Vagina (tissue), 2 donors: ENCODE measurements at places on chromosomes 5 and 9.

GRCh38 chr5:171667341-171668096 is 118.1 kb upstream of the SMIM23 start:
- peak overlapping the region; percentile 11 for H3K4me3 ChIP-seq
- H3K36me3 ChIP-seq, result no peaks in the 10 kb centered on the region
- peak overlapping the region; percentile 13 for H3K27ac ChIP-seq
- no peaks in the 10 kb centered on the region for H3K27me3 ChIP-seq

DNA sequence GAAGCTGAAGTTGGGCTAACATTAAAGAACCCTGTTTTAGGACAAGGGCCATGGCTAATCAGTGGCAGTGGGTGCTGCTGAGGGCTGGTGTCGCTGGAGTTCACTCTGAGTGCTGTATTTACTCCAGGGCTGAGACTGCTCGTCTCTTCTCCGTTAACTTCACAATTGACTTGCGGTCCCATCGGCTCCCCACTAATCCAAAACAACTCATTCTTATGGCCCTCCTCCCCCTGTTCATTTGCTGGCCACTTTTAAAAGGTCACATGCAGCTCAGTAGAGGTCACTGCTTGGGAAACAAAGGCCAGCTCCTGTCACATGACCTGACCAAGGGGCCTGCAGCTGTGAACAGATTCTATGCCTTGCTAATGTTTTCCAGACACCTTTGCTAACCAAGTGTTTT is 38.4 kb downstream of the PTCH1 start:
- H3K27ac ChIP-seq, result no peak overlapping the region
- H3K27me3 ChIP-seq, result no peaks in the 10 kb centered on the region
- no peak for DNase-seq
- no peak overlapping the region for H3K4me3 ChIP-seq

GRCh38 chr5:136191304-136192014 is 1.5 kb downstream of the SMIM32 start:
- peaks cover 16% of the 10 kb centered on the region for H3K36me3 ChIP-seq
- no peaks in the 10 kb centered on the region for H3K27me3 ChIP-seq
- peak; percentile 87 for DNase-seq
- H3K4me1 ChIP-seq, result peaks cover 28% of the 10 kb centered on the region
- H3K27ac ChIP-seq, result no peak overlapping the region
- peak overlapping the region; percentile 29 for H3K4me3 ChIP-seq

- H3K27ac ChIP-seq, result no peak overlapping the region
- peaks cover 42% of the 10 kb centered on the region for H3K4me1 ChIP-seq
- H3K27me3 ChIP-seq, result no peaks in the 10 kb centered on the region
- DNase-seq, result no peak
- H3K4me3 ChIP-seq, result no peak overlapping the region
- H3K36me3 ChIP-seq, result no peaks in the 10 kb centered on the region
Observed at GRCh38 chr5:150595466-150596031, 44.9 kb upstream of the SYNPO start.

GRCh38 chr9:135035781-135036760 is 51.4 kb upstream of the OLFM1 start:
- H3K27me3 ChIP-seq, result no peaks in the 10 kb centered on the region
- no peak for DNase-seq
- no peaks in the 10 kb centered on the region for H3K36me3 ChIP-seq

- no peak for DNase-seq
- H3K4me3 ChIP-seq, result no peak overlapping the region
- H3K36me3 ChIP-seq, result no peaks in the 10 kb centered on the region
- H3K27ac ChIP-seq, result no peak overlapping the region
- peaks cover 4% of the 10 kb centered on the region for H3K27me3 ChIP-seq
- H3K4me1 ChIP-seq, result peaks cover 8% of the 10 kb centered on the region
Observed at GRCh38 chr9:122121391-122121790, 28.3 kb upstream of the TTLL11 start.

GRCh38 chr5:10319202-10319851 is 11.6 kb upstream of the CMBL start:
- no peaks in the 10 kb centered on the region for H3K36me3 ChIP-seq
- no peak overlapping the region for H3K27ac ChIP-seq
- no peak overlapping the region for H3K4me3 ChIP-seq
- H3K4me1 ChIP-seq, result no peaks in the 10 kb centered on the region
- no peak for DNase-seq
- no peaks in the 10 kb centered on the region for H3K27me3 ChIP-seq

- no peak overlapping the region for H3K4me3 ChIP-seq
- H3K27me3 ChIP-seq, result no peaks in the 10 kb centered on the region
- DNase-seq, result no peak
- H3K4me1 ChIP-seq, result peaks cover 12% of the 10 kb centered on the region
Observed at GRCh38 chr9:18297056-18297841, 176.7 kb upstream of the ADAMTSL1 start.

- no peaks in the 10 kb centered on the region for H3K36me3 ChIP-seq
- no peak for DNase-seq
- H3K27me3 ChIP-seq, result no peaks in the 10 kb centered on the region
- H3K27ac ChIP-seq, result no peak overlapping the region
- no peaks in the 10 kb centered on the region for H3K4me1 ChIP-seq
Observed at GRCh38 chr5:52751137-52751536, 36.6 kb upstream of the ITGA1 start.

DNA sequence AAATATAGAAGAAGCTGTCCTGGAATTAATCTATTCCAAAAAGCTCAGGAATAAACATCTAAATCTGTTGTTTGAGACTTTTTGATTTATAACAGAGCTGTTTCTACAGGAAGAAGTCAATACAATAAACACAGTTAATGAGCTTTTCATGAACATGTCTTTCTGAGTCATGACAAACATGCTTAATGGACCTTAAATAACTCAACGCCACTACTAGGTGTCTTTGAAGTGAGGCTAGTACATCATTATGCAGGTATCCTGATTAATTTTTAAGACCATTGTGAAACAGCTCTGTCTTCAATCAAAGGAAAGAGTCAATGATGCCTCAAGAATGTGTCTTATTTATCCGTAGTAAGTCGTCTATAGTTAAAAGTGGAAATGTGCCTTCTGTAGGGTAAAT is 131.6 kb downstream of the GABRB2 start:
- H3K4me1 ChIP-seq, result no peaks in the 10 kb centered on the region
- no peaks in the 10 kb centered on the region for H3K27me3 ChIP-seq
- DNase-seq, result no peak

DNA sequence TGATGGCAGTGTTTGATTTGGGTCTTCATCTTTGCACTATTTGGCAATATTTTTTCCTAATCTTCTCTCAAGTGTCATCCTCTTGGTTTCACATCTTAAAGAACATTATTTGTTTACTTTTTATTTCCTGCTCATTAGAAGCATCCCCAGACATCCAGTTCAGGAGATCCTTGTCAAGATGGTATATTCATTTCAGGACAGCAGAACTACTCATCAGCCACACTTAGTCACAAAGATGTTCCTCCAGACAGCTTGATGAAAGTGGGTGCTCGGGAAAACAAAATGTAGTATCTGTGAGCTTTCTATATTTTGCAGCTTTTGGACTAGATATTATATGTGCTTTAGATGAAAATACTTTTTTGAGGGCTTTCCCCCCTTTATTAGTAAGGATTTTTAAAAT is 72.1 kb upstream of the SREK1 start:
- H3K27me3 ChIP-seq, result no peaks in the 10 kb centered on the region
- H3K27ac ChIP-seq, result no peak overlapping the region
